ENCODE measurements at places on chromosomes 11 and 22. TPM values are rescaled to one million over a fixed set of nuclear protein-coding genes. Genes with fewer than 3 reads are reported as not detected.

The HOATZ gene
- total RNA-seq = not detected

The OOSP3 gene
- total RNA-seq = not detected

The CCDC188 gene
- total RNA-seq = 0.14 TPM

The MMP3 gene
- not detected for total RNA-seq

DNA sequence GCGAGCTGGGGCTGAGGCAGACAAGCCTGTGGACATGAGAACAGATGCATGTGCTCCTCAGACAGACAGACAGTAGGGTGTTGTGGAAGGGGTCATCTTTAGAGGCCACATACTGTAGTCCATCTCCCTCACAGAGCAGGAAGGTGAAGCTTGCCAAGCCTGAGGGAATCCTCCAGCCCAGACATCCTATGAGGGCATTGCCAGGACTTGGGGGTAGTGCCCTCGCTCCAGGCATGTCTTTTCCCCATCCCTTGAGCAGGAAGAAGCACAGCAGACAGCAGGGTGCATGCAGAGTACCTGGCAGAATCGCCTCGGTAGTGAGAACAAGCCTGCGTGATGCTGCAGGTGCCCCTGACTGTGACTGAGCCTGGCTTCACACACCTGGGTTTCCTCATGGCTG, 66.5 kb upstream of the CLDN5 start:
- no peaks in the 10 kb centered on the region for H3K36me3 ChIP-seq
- H3K4me1 ChIP-seq = peaks cover 5% of the 10 kb centered on the region
- no peak for DNase-seq
- H3K27ac ChIP-seq = no peak overlapping the region
- peaks cover 5% of the 10 kb centered on the region for H3K27me3 ChIP-seq
- no peak overlapping the region for H3K4me3 ChIP-seq

- no peak overlapping the region for H3K4me3 ChIP-seq
- H3K36me3 ChIP-seq = peaks cover 59% of the 10 kb centered on the region
- H3K27me3 ChIP-seq = no peaks in the 10 kb centered on the region
- no peak for DNase-seq
Observed at GRCh38 chr11:85764796-85765195, 46.1 kb downstream of the SYTL2 start.

DNA sequence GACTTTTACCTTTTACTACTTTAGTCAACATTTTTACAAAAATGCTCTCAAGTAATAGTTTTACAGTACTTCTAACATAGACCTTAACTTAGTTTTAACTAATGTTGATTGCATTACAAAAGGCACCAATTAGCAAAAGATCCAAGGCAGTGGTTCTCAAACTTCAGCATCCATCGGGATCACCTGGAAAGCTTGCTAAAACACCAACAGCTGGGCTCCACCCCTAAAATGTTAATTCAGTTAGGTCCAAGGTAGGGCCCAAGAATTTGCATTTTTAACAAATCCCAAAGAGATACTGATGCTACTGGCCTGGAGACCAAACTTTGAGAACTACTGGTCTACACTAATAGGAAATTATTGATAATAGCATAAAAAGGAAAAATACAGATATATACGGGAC, 5.9 kb downstream of the MTMR2 start:
- DNase-seq = no peak
- no peaks in the 10 kb centered on the region for H3K27me3 ChIP-seq
- no peak overlapping the region for H3K27ac ChIP-seq
- peaks cover 18% of the 10 kb centered on the region for H3K4me1 ChIP-seq

- DNase-seq = no peak
- H3K36me3 ChIP-seq = no peaks in the 10 kb centered on the region
- H3K4me1 ChIP-seq = no peaks in the 10 kb centered on the region
- H3K27ac ChIP-seq = no peak overlapping the region
- no peak overlapping the region for H3K4me3 ChIP-seq
Observed at GRCh38 chr11:97794876-97795275, 1225.9 kb upstream of the CNTN5 start.

GRCh38 chr22:46611189-46611588, 9.0 kb upstream of the GRAMD4 start:
- no peak overlapping the region for H3K4me3 ChIP-seq
- H3K4me1 ChIP-seq = peaks cover 32% of the 10 kb centered on the region
- DNase-seq = no peak
- no peaks in the 10 kb centered on the region for H3K27me3 ChIP-seq
- no peak overlapping the region for H3K27ac ChIP-seq

DNA sequence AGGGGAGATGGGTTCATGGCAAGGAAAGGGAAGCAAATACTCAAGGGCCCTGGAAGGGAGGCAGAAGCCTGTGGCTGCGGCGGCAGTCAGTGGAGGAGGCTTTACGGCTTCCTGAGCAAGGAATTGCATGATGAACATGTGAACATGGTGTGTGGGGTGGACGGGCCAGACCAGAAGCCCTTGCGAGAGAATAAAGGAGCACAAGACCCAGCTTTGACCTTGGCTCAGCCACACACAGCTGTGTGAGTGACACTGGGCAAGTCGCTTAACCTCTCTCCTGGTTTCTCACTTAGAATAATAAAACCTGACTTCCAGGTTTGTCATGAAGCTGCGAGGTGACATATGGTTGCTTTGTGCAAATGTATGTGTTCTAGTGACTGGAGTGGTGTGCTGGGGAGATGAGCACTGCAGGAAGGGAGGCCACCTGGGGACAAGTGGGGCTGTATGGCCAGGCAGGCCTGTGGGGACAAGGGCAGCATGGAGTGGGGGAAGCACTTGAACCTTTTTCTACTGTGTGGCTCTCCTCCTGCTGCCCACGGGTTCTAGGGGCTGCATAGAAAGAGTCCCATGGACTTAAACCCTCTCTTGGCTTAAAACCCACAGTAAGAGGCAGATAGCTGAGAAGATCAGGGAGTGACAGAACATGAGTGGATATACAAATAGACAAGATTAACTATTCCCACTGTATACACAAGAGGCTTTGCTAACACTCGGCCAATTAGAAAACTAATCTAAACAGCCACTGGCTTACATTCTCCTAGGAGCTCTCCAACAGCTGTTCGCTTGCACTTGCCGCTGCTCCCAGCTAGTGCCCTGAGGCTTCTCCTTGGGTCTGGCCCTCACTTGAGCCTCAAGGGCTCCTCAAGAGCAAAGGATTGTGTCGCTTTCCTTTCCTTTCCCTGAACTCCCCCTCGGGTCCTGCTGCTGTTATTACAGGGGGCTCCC, 67.3 kb upstream of the CDON start:
- no peaks in the 10 kb centered on the region for H3K36me3 ChIP-seq
- no peak overlapping the region for H3K4me3 ChIP-seq
- H3K27me3 ChIP-seq = peaks cover 9% of the 10 kb centered on the region
- no peak overlapping the region for H3K27ac ChIP-seq
- H3K4me1 ChIP-seq = no peaks in the 10 kb centered on the region
- DNase-seq = no peak
